Frontal cortex (tissue), 4 donors: ENCODE measurements at places on chromosomes 5 and 9. TPM values are rescaled to one million over a fixed set of nuclear protein-coding genes. Genes with fewer than 3 reads are reported as not detected.

The SH3RF2 gene
- total RNA-seq = under 0.01 TPM

The SPINK7 gene
- total RNA-seq = not detected

The RELL2 gene
- 7.3 TPM for total RNA-seq

The N4BP3 gene
- 4.1 TPM for total RNA-seq

The TMEM252 gene
- not detected for total RNA-seq

The ATG10 gene
- 8.6 TPM for total RNA-seq

The EMB gene
- total RNA-seq = 6.5 TPM

The RNF183 gene
- not detected for total RNA-seq

The INSL4 gene
- total RNA-seq = not detected

The SLC6A19 gene
- total RNA-seq = not detected
